ENCODE measurements at places on chromosomes 6 and 20.

GRCh38 chr6:162688751-162689345, 38.7 kb downstream of the PRKN start:
- DNase-seq: no peak

DNA sequence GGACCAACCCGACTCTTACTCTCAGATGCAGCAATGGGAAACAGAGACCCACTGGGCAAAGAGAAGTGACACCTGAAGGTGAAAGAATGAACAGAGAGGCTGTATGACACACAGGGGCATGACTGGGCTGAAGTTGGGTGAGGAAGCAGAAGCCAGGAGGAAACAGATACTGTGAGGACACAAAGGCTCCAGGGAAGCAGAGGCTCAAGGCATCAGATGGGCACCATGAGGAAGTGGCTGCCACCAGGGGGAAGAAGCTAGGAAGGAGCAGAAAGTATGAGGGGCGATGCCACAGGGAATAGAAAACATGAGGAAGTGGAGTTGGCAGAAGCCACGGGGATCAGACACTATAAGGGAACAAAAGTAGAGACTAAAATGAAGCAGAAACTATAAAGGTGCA, 30.9 kb upstream of the OCSTAMP start:
- DNase-seq: no peak

DNA sequence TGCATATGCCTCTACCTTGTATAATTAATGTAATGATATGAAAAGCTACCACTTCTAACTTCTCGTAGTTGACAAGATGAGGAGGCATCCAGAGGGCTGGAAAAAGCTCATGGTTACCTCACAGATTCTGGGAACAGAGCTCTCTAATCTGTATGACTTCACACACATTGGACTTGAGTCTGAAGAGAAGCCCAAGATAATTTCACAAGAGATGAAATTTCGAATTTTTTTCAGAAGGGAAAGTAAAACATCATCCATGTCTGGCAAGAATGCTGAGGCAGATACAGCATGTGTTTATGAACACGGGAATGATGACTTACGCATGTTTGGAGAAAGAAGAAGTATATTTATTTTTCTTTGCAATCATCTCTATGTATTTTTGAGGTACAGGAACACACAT, 141.8 kb upstream of the TENT5A start:
- DNase-seq: no peak

DNA sequence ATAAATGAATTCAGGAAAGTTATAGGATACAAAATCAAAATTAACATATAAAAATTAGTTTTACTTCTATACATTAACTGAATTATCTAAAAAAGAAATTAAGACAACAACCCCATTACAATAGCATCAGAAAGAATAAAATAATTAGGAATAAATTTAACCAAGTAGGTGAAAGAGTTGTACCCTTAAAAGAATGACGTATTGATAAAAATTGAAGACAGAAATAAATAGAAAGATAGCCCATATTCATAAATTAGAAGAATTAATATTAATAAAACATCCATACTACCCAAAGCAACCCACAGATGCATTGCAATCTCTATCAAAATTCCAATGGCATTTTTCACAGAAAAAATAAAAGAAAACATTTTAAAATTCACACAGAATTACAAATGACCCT, 242.8 kb downstream of the MMUT start:
- DNase-seq: no peak

- no peak for DNase-seq
Measured at GRCh38 chr20:19078448-19079373, 133.7 kb upstream of the SLC24A3 start.

DNA sequence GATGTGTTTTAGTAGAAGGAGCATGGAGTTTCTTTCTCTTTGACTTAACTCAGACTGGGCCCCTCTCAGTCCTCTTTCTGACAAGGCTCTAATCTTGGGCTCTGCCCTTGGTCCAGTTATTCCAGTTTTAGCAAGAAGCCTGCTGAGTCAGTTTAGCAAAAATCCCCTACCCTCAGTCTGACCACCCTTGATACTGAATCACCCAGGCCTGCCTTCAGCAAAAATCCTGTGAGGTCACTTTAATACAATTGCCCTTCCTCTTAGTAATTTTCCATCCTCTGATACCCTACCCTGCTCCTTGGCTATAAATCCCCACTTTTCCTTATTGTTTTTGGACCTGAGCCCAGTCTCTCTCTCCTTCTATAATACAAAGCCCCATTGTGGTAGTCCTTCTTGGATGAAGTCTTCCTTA, 326.7 kb upstream of the NOX3 start:
- no peak for DNase-seq

DNA sequence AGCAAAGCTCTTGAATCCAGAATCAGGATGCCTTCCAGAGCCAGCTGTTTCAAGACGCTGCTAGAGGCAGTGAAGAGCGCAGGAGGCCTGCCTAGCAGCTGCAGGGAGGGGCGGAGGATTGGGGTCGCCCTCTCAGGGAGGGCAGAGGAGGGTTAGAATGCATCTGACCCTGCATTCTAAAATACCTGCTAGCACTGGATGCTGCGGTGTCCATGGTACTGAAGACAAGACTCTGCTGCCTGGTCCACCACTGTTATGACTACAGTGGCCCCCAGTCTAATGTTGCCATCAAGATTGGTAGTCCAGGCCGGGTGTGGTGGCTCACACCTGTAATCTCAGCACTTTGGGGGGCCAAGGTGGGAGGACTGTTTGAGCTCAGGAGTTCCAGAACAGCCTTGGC, 193.7 kb upstream of the PROKR2 start:
- no peak for DNase-seq

GRCh38 chr20:57725636-57726035, 15.8 kb upstream of the PMEPA1 start:
- DNase-seq: no peak

DNA sequence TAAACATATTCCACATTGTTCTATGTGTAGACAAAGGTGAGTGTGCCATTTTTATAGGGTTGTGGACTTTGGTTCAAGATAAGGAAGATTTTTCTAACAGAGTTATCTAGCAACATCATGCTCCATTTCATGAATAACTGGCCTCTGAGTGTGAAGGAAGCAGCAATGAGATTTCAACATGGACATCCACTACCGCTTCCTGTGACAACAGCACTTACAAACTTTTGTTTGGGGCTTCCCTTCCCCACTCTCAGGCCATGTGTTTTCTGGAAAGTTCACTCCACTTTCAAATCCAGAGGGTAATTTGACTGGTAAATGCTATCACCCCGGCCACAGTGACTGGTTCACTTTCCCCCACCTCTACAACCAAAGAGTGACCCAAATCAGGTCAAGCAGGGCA, 38.1 kb upstream of the PROKR2 start:
- DNase-seq: no peak
